GM19239 (cell line): ENCODE measurements at places on chromosomes 2 and 18.

- no peak for DNase-seq
These were observed 192.6 kb downstream of the SH3RF3 start for GRCh38 chr2:109321570-109321969.

DNA sequence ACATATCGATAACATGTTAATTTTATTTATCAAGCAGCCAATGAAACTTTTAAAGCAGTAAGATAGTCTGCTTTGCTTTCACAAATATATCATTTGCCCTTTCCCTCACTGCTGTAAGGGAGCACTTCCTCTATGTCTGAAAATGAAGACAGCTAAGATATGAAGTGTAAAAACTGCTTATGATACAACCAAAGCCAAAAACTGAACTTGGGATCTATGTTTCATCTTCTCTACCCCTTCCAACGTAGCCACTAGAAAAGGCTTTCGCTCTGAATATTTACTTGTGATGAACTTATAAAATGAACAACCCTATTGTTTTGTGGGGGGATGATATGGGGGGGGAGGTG, 140.3 kb downstream of the TCF4 start:
- DNase-seq = no peak

DNA sequence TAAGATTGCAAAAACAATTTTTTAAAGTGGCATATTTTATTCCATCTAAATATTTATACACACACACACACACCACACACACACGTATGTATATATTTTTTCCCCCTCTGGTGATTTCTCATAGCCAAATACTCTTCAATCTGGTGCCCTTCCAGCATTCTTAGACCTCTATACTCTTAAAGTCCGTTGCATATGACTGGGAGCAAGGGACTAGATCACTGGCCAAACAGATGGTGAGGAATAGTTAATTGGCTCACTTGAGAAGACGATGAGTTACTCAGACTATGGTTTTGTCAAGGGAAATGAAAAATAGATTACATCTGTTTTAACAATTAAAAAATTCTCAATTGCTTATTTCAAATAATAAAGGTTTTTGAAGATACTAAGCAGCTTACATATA, 512.5 kb upstream of the LRRTM4 start:
- no peak for DNase-seq

DNA sequence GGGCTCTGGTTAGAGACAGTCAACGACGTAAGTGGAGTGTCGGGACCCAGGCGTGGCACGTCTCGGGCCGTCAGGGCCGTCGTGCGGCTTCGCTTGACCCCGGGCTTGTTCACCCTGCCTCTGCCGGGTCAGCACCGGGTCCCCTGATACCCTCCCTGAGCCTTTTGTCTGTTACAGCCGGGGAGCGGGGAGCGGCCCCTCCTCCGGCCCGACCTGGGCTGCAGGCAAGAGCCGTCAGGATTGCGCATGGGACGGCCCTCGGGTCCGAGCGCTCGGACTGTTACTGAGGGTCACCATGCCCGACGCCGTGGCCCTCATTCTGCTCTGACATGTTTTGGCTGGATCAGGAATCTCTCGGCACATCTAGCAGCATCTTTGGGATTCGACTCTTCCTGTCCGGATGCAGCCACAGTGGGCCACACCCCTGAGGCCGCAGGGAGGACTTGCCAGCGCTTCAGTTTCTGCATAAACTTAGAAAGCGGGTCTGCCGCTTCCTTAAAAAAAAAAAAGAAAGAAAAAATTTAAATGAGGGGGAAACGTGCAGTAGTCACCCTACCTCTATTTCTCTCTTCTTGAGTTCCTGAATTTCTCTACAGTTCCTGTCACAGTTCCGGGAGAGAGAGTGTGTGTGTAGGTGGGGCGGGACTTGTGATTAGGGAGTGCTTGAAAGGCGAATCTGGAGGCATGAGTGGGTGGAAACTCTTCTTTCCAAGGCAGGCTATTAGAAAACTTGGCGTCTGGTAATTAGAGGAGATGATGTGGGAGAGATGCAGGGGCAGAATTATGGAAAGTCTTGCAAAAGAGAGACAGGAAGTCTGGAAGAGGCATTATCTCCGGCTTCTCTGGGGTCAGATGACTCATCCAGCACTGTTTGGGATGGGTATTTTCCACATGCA, 909 bp downstream of the TMEM87B start:
- no peak for DNase-seq
